ENCODE measurements at places on chromosomes 2 and 18.

GRCh38 chr2:76274160-76274559 lies 563.4 kb upstream of the GCFC2 start:
- no peak for DNase-seq

GRCh38 chr2:178075006-178075326 lies 2.4 kb upstream of the PDE11A start:
- DNase-seq: no peak

GRCh38 chr2:127275356-127275755 lies 18.6 kb downstream of the ERCC3 start:
- no peak for DNase-seq

DNA sequence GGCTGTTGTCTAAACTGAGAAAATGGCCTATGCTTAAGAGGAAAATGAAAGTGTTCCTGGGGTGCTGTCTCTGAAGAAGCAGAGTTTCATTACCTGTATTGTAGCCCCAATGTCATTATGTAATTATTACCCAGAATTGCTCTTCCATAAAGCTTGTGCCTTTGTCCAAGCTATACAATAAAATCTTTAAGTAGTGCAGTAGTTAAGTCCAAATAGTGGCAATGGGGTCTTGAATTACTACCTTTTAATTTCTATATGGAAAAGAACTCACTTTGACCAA lies 13.8 kb upstream of the ALLC start:
- DNase-seq: no peak

GRCh38 chr2:173239644-173240043 lies 115.0 kb upstream of the CDCA7 start:
- no peak for DNase-seq
